ENCODE measurements at places on chromosomes 3 and 15.

DNA sequence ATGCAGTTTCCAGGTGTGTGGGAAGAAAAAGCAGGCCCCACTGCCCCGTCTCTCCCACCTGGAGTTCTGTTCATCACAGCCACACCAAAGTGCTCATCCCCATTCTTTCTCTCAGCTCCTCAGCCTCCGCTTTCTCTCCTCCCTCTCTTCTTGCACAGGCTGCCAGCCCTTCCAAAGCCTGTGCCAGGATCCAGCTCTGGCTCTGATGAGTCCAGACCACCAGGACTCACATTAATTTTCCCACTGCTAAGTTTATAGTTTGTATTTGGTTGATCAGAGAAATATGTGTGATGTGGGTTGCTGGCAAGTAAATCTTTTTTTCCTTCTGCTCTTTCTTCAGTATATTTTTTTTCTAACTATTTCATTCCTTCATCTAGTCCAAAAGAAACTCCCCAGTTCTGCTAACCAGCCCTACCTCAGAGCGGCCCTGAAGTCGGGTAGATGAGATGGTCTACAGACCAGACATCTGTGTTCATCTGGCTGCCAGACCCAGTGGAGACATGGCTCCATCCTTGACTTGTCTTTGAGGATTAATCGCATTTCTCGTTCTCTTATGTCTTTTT, 49.8 kb downstream of the BOC start:
- no peak for DNase-seq

- no peak for DNase-seq
Observed at GRCh38 chr3:41198526-41198925, 779 bp upstream of the CTNNB1 start.

- DNase-seq, result no peak
Observed at GRCh38 chr3:59553076-59553475, 503.3 kb upstream of the CFAP20DC start.

- DNase-seq, result no peak
Observed at GRCh38 chr3:139671863-139672646, 5.7 kb downstream of the NMNAT3 start.

GRCh38 chr3:181919375-181919774, 207.7 kb downstream of the SOX2 start:
- no peak for DNase-seq

Data from D721Med (cell line).